ENCODE measurements at places on chromosomes 2 and 18.

DNA sequence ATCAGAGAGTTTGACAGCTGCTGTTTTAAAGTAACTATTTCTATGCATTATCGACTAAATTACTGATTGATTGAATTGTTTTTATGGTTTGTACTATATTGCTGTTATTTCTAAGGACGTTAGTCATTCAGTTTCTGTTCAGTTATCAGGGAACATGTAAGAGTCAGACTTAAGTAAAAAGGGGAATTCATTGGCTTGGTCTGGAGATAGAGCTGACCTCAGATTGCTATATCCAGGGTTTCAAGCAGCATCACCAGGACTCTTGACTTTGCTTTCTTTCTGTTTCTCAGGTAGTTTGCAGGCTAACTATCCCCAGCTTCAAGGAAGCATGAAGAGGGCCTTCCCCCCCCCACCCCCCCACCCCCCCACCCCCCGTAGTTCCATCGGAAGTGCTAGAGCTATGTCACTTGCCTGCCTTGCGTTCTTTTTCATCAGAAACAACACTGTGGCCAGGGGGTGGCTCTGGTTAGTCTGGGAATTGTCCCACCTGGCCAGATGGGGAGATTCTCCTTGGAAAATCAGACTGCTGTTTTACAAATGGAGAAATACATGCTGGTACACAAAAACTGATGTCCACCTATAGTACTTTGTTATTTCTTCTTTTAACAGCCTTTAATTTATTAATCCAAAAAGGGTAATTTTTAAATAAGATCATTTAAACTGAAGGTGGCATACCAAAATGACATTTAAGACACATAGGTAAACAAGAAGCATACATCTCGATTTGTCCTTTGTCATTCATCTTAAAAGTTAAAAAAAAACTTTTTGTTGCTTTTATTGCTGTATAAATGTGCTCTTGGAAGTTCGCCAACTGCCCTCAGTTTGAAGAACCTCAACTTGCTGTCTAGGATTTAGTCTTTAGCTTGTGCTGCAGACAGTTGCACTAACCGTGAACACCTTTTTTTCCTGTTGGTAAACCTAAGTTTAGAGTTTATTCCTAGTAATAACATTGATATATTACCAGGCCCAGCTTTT, 9.4 kb downstream of the SMAD4 start:
- no peak for DNase-seq

DNA sequence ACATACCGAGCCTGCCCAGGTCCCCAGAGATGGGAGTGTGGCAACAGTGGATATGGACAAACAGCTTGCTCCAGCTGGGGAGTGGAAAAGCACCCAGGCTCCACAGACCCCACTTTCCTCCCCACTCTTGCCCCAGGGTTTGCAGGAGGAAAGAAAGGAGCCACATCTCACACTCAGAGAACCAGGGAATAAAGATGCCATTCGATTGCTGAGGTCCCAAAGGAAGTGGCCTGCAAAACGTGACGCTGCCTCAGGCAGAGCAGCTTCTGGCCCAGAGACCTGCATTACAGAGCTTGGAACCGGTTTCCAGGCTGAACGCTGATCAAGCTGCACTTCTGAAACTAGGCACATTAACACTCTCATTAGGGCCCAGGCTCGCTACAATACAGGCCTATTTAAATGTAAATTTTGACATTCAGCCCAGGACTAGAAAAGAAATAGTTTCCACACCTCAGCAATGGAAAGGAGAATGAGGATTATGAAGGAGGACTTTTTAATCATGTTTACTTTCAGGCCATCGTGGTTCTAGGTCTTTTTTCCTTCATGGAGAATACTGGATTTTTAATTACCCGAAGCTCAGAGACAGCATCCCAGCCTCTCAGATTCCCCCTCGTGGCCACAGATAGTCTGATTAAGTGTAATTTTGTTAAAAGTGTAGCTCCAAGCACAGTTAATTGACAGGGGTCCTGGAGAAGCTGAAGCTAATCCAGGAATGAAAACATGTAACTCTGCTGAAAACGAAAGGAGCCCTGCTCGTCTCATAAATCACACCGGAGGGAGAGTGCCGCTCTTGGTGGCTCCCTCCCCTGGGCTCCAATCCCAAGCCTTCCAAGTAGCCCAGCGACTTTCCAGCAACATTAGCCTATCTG, 221.3 kb upstream of the RAB6C start:
- no peak for DNase-seq

- DNase-seq, result no peak
Measured at GRCh38 chr18:32877371-32877770, 104.5 kb upstream of the KLHL14 start.

- no peak for DNase-seq
Measured at GRCh38 chr18:8045160-8045883, 478.2 kb downstream of the PTPRM start.

DNA sequence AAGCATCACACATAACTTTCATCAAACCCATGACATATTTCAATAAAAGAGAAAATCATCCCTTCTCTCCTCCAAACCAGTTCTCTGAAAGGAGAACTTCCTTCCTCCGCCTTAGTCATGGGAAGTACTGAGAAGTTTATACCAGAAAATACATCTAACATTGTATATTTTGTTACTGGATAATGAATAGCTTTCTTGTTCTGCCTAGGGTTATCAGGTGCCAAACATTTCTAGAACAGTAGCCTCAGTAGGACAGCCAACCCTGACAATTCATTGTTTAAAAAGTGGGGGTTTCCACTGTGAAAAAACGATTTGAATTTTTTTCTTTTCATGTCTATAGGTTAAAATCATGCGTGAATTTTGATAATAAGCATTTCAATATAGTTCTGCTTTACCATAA, 16.0 kb upstream of the DAW1 start:
- DNase-seq, result no peak

DNA sequence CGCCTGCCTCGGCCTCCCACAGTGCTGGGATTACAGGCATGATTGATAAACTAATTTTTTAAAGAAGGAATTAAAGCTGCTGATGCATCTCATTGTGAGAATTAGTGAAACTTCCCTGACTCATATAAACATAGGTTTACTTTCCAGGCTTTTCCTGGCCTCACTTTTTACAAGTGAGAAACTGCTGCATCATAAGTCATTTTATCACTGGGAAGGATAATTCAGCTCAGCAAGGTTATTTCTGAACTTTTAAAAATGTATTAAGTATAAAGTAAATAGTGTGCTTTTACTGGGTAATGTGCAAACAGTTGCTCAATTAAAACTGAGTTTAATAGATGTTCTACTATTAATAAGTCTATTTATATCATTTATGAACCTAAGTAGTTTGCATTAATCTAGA, 1130.3 kb upstream of the CDH2 start:
- no peak for DNase-seq

GRCh38 chr2:170271340-170271739, 93.4 kb downstream of the MYO3B start:
- no peak for DNase-seq

DNA sequence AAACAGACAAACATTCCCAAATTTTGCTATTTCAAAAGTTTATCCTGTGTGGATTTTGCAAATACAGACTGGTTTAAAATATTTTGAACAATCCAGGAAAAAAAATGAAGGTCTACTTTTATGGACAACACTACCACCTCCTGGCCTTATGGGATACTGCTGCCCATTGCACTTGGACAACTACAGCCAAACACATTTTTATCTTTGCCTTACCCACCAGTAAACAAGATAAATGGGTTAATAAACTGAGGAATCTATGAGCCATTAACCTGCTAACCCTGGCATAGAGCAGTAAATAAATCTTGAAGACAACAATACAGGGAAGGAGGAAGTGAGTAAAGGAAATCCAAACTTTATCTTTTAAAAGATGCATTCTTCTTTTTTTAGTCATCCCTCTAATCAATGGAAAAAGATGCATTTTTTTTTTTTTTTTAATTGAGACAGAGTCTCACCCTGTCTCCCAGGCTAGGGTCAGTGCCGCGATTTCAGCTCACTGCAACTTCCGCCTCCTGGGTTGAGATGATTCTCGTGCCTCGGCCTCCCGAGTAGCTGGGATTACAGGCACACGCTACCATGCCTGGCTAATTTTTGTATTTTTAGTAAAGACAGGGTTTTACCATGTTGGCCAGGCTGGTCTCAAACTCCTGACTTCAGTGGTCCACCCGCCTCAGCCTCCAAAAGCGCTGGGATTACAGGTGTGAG, 2.1 kb upstream of the SPIRE1 start:
- DNase-seq, result peak; percentile 29

GRCh38 chr2:147773479-147773878, 71.3 kb upstream of the ACVR2A start:
- no peak for DNase-seq

DNA sequence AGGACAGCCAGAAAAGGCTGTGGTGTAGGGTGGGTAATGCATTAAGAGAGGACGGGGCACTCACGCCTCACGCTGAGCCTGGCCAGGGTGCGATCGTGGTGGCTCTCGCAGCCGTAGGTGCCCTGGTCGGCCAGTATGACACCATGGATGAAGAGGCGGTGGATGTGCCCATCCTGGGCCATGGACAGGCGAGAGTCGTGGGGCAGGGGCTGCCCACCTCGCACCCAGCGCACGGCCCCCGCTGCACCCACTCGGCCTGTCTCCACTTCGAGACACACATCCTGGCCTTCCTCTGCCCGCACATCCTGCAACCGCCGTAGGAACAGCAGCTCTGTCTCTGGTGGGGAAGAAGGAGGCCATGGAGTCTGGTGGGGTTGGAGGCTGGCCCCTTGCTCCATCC, 12.1 kb downstream of the TMEM198 start:
- no peak for DNase-seq

DNA sequence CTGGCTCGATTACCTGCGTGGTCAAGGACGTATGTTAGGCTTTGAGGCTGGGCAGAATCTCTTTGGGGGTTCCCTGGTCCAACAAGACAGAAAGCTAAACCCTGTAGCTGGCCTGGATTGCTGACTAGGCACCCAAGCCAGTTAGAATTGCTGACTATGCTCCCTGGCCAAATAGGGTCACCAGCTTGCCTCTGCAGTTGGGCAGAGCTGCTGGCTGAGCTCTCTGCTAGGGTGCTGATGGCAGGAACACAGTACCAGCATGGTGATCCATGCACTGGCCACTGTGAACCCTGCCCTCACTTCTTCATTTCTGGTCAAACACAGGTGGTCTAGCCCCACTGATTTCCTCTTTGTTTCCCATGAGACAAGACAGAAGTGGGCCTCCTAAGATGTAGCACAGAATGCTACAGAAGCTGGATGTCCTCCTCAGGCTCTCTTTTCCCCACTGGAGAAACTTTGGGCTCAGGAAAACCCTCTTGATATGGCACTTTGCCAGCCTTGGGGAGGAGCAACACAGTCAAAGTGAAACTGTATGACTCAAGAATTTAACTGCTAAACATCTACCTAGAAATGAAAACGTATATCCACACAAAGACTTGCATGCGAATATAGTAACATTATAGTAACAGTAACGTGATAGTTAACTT, 20.8 kb downstream of the SP140L start:
- peak; percentile 51 for DNase-seq

- no peak for DNase-seq
Measured at GRCh38 chr18:6370886-6371635, 43.6 kb downstream of the L3MBTL4 start.

- no peak for DNase-seq
Measured at GRCh38 chr2:202847693-202848524, 23.7 kb downstream of the ICA1L start.

- no peak for DNase-seq
Measured at GRCh38 chr2:145203891-145204290, 684.0 kb upstream of the ZEB2 start.

GRCh38 chr2:31271851-31272267, 37.9 kb downstream of the EHD3 start:
- no peak for DNase-seq

GRCh38 chr2:42795841-42796301, 3.5 kb upstream of the HAAO start:
- DNase-seq, result no peak

DNA sequence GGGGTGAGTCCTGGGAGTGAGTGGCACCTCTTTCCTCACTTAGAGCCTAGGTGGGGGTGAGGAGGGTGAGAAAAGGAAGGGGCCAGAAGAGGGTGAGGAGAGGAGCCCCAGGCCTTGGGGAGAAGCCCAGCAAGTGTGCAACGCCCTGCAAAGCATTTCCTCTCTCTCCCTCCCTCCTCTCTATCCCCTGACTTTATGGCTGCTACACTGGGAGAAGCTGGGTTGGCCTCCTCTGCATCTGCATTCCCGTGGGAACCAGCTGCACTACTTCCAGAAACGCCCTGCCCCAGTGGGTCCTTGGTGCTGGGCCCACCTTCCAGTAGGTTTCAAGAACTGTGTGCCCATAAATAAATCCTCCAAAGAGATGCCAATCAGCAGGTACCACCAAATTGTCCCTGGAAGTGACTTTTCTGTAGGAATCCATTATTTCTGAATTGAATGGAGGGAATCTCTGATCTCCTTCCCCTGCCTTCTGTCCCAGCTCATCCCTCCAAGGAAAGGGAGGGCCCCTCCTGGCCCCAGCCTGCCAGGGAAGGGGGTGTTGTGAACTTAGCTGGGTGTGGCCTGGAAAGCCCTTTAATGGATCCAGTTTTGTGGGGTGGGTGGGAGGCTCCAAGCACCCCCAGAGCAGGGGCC, 95.7 kb upstream of the BOD1L2 start:
- DNase-seq, result no peak

DNA sequence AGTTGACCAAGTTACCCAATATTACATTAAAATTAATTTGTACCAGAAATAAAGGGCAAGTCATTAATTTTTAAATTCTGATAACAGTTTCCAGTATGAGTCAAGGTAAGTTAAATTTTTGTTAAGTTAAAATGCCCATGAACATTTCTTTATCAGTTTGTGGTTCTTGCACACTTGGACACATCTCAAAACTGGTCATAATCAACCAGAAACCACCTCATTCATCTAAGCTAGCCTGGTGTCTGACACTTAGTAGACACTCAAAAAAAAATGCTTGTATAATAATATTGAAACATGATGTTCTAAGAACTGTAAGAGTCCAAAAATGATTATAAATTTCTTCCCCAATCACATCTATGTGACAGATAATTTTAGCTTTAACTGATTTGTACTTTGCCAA, 62.4 kb downstream of the SATB2 start:
- no peak for DNase-seq

DNA sequence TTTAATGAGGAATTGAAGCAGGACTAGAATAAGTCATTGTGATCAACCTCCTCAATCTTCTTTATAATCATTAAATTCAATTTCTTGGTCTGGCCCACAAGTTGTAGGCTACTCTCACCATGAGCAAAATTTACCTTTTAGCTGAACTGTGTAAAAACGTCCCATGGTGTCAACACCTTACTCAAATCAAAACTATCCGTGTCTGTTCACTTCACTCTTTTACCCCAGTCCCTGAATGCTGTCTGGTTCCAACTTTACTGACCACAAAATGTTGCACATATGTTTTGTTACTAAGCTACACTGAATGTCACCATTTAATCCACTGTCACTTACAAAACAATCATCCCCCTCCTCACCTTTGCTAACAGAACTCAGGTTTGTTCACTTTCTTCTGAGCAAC, 951.6 kb upstream of the SLC39A10 start:
- no peak for DNase-seq

GRCh38 chr2:232139171-232139594, 177.7 kb downstream of the DIS3L2 start:
- DNase-seq, result no peak

- peak; percentile 52 for DNase-seq
Measured at GRCh38 chr2:199459286-199460100, 1.8 kb upstream of the SATB2 start.

- DNase-seq, result no peak
Measured at GRCh38 chr18:58511897-58512581, 116.9 kb downstream of the ALPK2 start.

Data from activated CD4-positive, alpha-beta T cell treated with anti-CD3 and anti-CD28 coated beads for 4 hours (primary cell).